ENCODE measurements at places on chromosomes 1 and 21.

DNA sequence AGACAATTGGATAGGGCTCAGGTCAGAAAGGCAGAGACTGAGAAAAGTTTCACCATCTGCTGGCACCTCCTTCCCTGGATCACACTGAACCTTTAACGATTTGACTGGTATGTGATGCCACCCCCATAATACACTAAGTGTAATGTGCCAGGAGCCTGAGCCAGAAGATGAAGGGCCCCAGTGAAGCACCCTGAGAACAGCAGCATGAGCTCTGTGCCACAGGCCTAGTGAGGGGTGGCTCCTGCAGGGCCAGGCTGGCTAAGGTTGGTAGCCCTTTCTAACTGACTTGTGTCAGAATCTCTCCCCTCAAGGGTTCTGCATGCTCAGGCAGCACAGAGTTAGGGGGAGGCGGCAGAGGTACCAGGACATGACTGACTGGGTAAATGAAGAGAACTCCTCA is 38.9 kb downstream of the ARHGEF11 start:
- no peak for DNase-seq

GRCh38 chr1:8376358-8376840 is 58.5 kb downstream of the SLC45A1 start:
- DNase-seq, result no peak

DNA sequence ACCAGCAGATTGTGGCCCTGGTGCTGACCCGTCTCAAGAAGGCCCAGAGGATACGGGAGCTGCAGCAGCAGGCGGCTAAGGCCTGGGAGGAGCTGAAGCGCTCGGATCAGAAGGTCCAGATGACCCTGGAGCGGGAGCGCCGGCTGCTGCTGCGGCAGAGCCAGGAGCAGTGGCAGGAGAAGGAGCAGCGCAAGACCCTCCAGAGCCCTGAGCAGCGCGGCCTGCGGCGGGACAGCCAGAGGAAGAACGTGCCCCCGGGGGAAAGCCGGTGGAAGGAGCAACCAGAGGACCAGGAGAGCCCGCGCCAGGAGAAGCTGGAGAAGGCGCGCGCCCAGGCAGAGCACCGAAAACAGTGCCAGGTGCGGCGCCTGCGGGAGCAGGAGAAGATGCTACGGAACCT is 1.0 kb downstream of the CCDC185 start:
- DNase-seq, result no peak

DNA sequence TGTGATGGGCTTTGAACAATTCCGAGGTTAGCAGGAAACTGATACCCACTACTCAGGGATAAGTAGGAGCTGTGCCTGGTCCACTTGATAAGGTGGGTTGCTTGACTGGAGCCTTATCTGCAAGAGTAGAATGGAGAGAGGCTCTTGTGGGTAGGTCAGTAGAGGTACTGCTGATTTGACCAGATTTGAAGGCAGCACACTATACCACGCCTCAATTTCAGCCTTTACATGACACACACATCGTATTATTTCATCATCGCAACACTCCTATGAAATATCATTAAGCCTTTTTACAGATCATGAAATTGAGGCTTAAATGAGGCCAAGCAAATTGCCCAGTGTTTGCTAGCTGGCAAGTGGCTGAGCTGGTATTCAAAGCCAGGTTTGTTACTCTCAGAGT is 69.6 kb downstream of the KCNJ15 start:
- no peak for DNase-seq

DNA sequence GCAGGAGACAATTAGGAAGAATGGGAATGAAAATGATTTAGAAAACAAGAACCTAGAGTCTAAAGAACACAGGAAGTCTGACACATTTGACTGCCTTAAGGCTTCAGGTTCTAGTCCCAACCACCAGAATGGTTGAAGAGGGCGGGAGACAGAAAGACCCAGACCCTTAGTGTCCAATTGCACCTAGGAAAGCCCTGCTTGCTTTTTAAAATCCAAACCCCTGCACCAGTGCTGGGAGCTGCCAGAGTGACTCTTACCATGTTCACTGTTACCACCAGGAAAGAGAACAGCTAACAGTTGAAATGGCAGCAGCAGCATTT is 265 bp downstream of the CD1B start:
- DNase-seq, result no peak

- peak; percentile 38 for DNase-seq
These were observed 660 bp upstream of the PDE4B start for GRCh38 chr1:65791801-65792668.

GRCh38 chr21:44513389-44514217 is 26.4 kb downstream of the KRTAP10-1 start:
- no peak for DNase-seq

- no peak for DNase-seq
These were observed 32.7 kb downstream of the HSD17B7 start for GRCh38 chr1:162823231-162823630.

DNA sequence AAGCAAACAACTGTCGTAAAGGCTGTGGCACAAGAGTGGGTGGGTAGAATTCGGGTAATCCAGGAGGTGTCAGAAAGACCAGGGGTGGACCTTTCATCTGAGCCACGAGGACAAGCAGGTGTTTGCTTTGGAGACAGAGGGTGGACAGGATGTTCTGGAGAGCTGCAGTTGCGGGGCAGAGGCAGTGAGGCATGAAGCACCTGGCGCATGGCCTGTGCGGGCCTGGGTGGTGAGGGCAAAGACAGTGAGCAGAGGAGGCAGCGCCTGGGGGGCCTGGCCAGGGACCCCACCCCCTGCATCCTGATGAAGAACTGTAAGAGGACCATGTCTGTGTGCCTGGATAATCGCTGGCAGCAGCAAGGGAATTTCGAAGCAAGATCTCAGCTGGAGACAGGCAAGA is 24.9 kb downstream of the KIF26B start:
- no peak for DNase-seq

- DNase-seq, result no peak
These were observed 6.7 kb upstream of the EVI5 start for GRCh38 chr1:92791487-92792066.

- no peak for DNase-seq
These were observed 56.1 kb upstream of the SH3GLB1 start for GRCh38 chr1:86648255-86648654.

GRCh38 chr1:85850238-85850637 is 142.0 kb upstream of the ZNHIT6 start:
- DNase-seq, result no peak

DNA sequence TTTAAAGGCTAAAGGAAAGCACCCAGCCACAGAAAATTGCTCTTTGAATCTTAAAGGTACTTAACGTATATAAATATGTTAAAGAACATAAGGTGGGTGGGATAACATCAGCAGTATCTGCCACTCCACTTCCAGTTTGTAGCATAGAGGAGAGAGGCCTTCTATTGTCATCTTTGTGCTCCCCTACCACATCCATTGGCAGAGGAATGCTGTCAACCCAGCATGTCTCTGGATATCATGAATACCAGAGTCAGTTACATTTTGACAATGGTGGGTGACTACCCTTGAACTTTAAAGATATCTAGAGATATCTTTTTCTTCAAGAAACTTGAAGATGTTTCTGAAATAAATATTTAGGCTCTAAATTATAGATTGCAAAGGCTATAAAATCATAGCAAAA is 283.2 kb upstream of the LRRC7 start:
- DNase-seq, result no peak

DNA sequence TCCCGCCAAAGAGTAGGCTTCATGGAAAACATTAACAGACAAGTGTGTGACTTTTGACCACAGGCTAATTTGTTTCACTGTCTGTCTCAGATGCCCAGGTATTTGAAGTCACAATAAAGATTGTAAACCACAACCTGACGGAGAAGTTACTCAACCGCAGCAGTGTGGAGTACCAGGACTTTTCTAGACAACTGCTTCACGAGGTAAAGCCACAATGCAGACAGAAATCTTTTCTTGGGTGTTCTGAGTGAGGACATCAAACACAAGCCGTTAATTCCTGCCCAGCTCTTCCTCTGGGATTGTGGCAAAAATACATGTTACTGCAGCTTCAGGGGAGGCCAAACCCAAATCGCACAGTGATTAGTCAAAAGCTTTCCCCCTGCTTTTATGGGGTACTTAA is 31.0 kb downstream of the UMODL1 start:
- no peak for DNase-seq

DNA sequence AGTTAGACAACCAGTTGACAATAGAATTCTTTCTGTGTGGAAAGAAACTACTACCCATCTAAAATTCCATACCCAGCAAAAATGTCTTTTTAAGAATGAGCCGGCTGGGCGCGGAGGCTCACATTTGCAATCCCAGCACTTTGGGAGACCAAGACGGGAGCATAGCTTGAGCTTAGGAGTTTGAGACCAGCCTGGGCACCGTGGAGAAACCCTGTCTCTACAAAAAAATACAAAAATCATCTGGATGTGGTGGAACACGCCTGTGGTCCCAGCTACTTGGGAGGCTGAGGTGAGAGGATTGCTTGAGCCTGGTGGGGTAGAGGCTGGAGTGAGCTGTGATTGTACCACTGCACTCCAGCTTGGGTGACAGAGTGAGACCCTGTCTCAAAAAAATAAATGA is 79.2 kb downstream of the SCCPDH start:
- DNase-seq, result no peak

DNA sequence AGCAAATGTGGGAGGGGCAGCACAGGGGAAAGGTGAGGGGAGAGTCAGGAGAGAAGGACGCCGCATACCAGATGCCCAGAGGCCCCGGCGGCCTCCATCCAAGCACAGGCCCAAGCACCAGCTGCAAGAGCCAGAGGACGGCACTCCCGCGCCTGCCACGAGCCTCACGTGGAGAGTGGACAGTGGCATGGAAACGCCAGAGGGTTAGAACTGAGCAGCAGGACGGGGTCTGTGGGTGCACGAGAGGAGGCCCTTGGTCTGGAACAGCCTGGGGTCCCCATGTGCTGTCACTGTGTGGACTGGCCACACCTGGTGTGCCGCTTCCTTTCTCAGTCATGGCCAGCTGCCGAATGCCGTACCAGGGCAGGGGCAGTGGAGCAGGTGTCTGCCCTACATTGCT is 68.7 kb downstream of the AGPAT3 start:
- no peak for DNase-seq

DNA sequence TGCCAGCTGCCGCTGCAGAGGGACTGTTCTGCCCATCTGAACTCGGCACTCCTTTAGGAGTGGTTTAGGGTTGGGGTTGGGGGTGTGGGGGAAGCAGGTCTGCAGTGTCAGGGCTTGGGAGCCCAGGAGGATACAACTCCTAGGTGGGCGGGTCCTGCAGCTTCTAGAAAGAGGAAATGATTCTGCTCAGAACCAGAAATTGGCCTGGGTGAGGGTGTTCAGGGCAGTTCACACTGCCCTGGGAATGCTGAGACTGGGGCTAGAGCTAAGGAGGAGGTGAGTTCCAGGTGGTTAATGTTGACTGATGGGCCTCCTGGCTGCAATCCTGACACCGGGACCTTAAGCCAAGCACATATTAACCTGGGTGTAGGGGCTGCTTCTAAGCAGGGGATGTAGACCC is 4.8 kb upstream of the SLC26A9 start:
- DNase-seq, result no peak

DNA sequence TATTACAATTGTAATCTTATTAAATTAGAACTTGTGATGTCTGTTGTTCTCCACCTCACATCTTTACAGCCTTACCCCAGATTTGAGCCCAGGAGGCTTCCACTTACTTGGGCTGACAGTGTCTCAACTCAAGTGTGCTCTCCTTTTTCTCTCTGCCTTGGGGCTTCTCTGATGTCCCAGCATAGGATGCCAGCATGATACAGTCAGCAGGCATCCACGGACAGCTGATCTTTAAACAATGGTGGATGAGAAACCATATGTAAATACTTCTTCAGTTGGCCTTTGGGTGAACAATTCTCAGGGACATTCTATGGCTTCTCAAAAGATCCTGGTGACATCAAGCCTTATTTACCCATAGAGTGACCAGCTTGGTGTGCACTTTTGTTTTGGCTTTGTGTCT is 107.6 kb upstream of the GORAB start:
- no peak for DNase-seq

GRCh38 chr1:40763742-40764532 is 19.6 kb upstream of the KCNQ4 start:
- no peak for DNase-seq

- DNase-seq, result no peak
These were observed 3.7 kb downstream of the TCHH start for GRCh38 chr1:152111515-152111968.

- no peak for DNase-seq
These were observed 20.5 kb downstream of the ROR1 start for GRCh38 chr1:63794354-63794753.

GRCh38 chr1:147215540-147215916 is 9.6 kb downstream of the FMO5 start:
- DNase-seq, result no peak

GRCh38 chr1:150529017-150529416 is 13.5 kb downstream of the FALEC start:
- no peak for DNase-seq

GRCh38 chr1:66207484-66207883 is 326.5 kb upstream of the SGIP1 start:
- DNase-seq, result no peak

DNA sequence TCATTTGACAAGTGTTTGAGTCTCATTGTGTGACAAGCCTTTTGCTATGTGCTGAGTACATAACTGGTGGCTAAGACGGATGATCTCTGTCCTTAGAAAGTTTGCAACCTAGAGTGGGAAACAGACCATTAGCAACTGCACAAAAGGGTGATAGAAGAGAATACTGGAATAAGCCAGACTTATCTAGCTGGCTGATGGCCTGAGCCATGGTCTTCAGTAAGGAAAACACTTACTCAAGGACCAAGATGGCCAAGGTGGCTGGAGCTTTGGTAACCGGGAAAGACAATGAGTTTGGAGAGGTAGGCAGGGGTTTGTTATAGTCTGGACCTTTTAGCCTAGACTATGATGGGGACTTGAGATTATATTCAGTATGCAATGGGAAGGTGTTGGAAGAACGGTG is 1.6 kb upstream of the TAF12 start:
- no peak for DNase-seq

DNA sequence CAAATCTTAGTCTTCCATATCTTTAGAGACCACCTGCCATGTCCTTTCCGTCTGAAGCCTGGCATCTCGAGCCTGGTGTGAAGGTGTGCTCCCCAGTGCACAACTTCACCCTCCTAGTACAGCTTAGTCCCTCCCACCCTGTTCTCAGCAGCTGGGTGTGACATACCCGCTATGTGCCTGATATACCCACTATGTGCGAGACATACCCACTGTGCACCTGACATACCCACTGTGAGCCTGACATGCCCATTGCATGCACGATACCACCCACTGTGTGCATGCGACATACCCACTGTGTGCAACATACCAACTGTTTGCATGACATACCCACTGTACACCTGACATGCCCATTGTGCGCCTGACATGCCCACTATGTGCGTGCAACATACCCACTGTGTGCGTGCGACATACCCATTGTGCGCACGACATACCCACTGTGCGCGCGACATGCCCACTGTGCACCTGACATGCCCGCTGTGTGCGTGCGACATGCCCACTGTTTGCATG is 3.0 kb upstream of the RRP1 start:
- DNase-seq, result no peak
